Urothelium cell line (cell line): ENCODE measurements at places on chromosomes 4 and X.

- DNase-seq: no peak
Observed at GRCh38 chr4:141065872-141066271, 67.4 kb downstream of the RNF150 start.

GRCh38 chr4:17448689-17449088, 63.2 kb downstream of the QDPR start:
- no peak for DNase-seq

GRCh38 chrX:107684956-107685385, 56.7 kb downstream of the PRPS1 start:
- no peak for DNase-seq

- no peak for DNase-seq
Observed at GRCh38 chrX:120536061-120536460, 24.7 kb downstream of the CUL4B start.

GRCh38 chrX:39779952-39780783, 317.6 kb downstream of the BCOR start:
- DNase-seq: no peak

- DNase-seq: peak; percentile 78
Observed at GRCh38 chr4:7803992-7804755, 135.5 kb downstream of the AFAP1 start.
